Stimulated activated CD4-positive, alpha-beta T cell treated with anti-CD3 and anti-CD28 coated beads, TNF-alpha, amount 100 ng/mL, for 4 hours (primary cell): ENCODE measurements at places on chromosomes 11 and 22.

GRCh38 chr11:59558270-59558643 is 46.9 kb downstream of the OR4D9 start:
- no peak for DNase-seq

- DNase-seq, result no peak
These were observed 7.7 kb downstream of the CREB3L1 start for GRCh38 chr11:46285173-46285572.

DNA sequence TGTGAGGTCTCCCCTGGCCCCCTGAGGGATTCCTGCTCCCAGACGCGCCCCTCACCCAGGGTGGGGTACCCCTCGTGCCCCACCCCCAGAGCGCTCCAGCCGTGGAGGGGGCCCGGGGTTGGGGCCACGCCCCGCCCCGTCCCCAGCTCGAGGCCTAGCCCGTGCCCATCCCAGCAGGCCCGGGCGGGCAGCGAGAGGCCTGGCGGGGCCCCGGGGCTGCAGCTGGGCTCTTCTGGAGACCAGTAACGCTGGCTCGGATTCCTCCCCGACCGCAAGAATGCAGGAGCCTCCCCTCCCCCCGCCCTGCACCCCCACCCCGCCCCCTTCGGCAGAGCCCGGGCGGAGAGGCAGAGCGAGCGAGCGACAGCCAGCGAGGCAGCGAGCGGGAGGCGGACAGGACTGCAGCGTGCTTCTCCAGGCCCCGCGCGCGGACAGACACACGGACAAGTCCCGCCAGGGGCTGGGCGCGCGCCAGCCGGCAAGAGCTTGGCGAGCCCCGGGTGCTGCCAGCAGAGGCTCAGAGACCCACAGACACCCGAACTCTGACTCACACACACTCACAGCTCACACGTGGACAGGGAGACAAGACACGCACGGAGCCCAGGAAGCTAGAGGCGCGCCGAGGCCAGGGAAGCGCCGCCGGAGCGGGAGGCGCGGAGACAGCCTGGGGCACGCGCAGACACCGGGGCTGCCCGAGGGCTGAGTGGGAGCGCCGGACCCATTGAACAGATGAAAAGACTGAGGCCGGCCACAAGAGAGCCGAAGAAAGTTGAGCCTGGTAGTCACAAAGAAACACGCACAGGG is 15.2 kb downstream of the BCL9L start:
- DNase-seq, result no peak

GRCh38 chr22:31089160-31090100 is 8.3 kb downstream of the SMTN start:
- DNase-seq, result peak; percentile 14

DNA sequence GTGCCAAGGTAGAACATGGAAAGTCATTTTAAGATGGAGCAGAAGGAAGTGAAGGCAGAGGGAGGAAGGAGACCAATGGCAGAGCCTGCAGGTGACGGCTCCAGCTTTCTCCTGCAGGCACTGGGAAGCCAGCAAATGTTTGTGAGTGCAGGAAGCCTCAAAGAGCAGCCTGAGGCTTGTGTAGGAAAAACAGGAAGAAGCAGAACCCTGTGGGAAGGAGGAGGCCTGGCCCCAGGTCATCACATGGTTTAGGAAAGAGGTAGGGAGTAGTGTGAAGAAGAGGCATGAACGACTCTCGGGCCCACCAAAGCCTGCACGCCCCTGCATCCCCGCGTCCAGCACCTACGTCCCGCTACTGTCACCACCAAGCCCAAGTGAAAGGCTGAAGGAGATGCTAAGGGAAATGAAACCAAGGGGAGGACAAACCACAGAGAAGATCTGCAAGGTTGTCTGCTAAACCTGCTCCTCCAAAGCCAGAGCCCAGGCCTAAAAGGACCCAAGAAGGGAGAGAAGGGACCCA is 151.5 kb downstream of the CHST1 start:
- DNase-seq, result no peak

GRCh38 chr22:40764763-40765441 is 54.2 kb downstream of the SLC25A17 start:
- DNase-seq, result no peak

DNA sequence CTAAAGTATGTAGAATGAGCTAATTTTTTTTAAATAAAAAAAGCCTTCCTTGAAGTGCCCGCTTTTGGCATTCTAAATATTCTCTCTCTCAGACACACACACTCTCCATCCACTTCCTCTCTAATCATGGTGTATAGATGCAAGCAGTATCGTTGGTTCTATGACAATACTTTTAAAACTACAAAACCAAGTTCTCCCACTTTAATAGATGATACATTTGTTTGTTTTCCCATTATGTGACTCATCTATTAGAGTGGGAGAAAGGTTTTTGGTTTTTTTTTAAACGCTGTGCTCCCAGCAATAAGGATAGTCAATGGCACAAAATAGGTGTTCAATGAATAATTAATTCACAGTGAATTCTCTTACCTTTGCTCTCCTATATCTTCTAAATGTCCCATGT is 44.6 kb downstream of the FZD4 start:
- no peak for DNase-seq

DNA sequence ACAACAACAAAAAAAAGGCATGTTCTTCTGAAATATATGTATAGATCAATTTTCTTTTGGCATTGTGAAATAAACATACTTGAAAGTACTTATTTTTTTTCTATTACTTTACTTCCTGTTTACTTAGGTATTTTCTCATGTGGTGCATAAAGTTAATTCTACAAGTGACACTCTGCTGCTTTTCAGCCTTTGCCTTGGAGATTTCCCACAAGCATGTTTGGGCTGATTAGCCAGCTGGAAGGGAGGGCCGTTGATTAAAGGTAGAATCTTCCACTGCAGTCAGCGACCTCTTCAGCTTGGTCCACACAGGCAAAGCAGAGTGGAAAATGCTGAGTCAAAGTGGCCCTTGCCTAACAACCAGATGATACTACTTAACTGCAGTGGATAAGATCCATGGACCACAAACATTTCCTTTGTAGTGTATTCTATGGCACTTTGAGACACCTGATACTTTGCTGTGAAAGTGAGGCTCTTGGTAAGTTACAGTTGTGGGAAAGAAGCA is 176.0 kb downstream of the ARHGAP42 start:
- no peak for DNase-seq
